ENCODE measurements at places on chromosomes 1 and 21.
A peak's percentile ranks its signal among the peaks of the same experiment; 100 is the strongest.

GRCh38 chr1:156193208-156193487, 756 bp upstream of the SLC25A44 start:
- DNase-seq = no peak

DNA sequence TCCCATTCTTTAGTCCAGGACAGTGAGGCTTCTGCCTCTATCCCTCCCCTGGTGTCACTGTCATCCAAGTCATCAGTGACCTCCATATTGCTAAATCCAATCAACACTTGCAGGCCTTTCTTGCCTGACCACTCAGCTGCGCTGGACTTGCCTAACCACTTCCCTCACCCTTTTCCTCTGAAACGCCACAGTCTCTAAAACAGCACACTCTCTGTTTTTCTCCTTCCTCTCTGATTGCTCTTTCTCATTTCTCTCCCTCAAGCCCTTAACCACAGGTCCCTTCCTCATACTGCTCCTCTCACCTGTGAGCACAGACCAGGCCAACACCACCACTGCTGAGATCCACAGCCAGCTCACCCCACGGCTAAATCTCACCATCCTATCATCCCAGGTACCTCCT, 17.5 kb downstream of the TAL1 start:
- no peak for DNase-seq

GRCh38 chr21:32138658-32139057, 140.2 kb downstream of the MIS18A start:
- DNase-seq = no peak

DNA sequence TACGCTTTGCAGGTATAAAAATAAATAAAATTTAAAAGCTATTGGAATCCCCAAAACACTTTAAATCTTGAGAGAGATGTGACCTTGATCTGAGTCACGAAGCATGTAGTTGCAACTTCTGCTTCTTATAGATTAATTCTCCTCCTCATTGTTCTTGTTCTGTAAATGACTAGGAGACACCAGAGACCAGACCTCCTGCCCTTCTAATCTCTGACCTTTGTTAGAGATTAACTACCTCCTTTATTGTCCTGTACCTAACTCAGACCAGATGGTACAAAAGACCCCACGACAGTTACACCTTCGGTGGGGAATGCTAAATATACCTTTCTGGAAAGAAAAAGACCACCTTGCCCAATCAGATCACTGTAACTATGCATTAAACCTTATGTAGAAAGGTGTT, 76.9 kb upstream of the NEK2 start:
- DNase-seq = no peak

DNA sequence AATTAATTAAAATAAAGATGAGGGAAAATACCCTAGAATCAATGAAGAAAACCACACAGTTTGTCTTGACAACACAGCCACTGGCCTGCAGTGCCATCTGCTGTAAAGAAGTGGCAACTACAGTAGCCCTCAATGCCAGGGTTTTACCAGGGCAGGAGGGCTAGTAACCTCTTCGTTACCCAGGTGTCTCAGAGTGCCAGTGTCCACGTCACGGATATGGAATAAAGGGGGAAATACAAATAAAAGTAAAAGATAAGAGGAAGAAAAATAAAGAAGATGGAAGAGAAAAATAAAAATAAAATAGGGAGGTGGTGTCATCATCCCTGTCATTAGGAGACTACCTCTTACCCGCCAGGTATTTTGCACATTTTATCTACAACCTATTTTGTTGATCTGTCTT, 14.2 kb upstream of the SLC44A3 start:
- peak; percentile 64 for DNase-seq

- DNase-seq = no peak
Measured at GRCh38 chr1:62311473-62311943, 7.7 kb downstream of the KANK4 start.

Data from left hindlimb (tissue), 1 donor.